ENCODE measurements at places on chromosomes 11 and 22.

DNA sequence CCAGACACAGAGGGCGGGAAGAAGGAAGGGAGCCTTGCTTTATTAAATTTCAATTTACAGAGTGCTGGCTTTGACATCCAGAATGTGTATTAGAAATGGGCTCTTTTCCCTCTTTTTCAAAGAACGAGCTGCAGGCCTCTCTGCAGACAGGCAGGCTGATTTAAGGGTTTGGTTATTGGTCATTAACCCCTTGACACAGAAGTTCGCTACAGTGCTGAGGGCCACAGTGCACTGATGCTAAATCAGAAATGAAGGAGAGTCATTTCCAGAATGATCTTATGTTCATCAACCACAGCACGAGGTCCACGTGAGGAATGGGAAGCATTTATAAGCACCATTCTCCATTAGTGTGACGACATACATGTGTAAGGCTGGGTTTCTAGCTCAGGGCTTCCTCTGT lies 51.8 kb downstream of the CSNK2A3 start:
- no peak for DNase-seq

- DNase-seq, result no peak
These were observed 569.9 kb upstream of the ANO5 start for GRCh38 chr11:21622995-21623394.

GRCh38 chr11:86219311-86220193 lies 25.0 kb upstream of the EED start:
- DNase-seq, result no peak

DNA sequence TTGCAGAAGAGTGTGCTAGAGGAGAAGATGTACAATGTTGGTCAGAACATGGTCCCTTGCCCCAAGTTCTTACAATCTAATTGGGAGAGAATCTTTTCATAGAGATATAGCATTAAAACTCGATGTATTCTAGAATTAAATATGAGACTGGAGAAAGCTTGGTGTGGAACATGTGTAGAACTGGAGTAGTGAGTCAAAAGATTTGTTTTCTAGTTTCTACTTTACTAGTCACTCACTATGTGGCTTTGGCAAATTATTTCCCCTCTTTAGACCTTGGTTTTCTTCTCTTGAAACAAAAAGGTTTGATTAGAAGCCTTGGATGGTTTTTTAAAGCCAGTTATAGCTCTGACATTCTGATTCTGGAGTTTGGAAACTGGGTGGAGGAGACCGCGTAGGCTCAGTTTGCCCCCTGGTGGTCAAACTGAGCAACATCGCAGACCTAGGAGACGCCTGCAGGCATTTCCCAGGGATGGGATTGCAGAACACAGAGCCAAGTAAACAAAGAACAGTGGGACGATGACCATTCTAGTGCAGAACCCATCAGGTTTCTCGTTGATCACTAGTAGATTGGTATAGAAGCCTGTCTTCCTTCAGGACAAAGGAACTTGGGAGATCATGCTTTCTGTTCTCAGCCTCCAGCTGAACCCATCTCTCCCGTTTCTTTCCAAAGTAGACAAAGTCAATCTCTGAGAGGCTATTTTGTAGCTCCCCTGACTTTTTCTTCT lies 8.5 kb upstream of the CHRDL2 start:
- peak; percentile 50 for DNase-seq

DNA sequence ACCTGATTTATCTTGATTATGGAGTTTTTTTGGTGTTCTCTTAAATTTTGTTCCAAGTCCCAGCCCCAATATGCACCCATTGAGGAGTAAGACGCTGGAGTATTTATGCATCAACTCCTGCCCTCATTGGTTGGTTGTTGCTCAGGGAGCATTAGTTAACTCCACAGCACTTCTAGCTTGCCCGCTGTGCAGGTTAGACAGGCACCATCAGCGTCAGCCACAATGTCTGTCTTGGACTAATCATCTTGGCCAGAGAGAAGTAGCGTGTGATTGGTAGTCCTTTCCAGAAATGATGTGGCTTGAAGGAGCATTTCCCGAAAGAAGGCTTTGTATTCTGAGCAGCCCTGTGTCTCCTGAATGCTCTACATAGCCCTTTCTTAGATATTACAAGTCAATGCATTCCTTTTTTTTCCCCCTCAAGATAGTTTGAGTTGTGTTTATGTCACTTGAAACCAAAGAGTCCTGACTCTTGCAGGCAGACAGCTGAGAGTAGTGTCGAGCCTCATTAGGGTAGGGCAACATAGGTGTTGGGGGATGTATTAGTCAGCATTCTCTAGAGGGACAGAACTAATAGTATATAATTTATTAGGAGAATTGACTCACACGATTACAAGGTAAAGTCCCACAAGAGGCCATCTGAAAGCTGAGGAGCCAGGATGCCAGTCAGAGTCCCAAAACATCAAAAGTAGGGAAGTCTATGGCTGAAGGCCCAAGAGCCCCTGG lies 94.6 kb upstream of the RCN1 start:
- no peak for DNase-seq

GRCh38 chr11:10379022-10379421 lies 74.1 kb downstream of the ADM start:
- no peak for DNase-seq

- no peak for DNase-seq
These were observed 1342.8 kb downstream of the TBC1D22A start for GRCh38 chr22:48105259-48105658.

DNA sequence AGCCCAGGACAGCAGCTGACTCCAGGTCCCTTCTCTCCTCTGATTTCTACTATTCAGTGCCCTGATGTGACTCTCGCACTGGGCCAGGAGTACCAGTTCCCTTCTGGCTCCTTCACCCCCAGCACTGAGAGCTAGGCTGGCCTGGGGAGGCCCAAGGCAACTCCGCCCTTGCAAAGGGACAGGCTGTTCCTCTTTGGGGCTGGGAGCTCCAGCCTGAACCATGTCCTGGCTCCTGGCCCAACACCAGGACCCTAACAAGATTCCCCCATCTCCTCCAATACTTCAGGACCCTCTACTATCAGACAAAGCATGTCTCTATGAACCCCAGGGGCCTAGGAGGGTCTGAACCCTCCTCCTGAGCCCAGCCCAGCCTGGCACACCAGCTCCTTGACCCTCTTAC lies 12.5 kb downstream of the CREB3L1 start:
- no peak for DNase-seq

DNA sequence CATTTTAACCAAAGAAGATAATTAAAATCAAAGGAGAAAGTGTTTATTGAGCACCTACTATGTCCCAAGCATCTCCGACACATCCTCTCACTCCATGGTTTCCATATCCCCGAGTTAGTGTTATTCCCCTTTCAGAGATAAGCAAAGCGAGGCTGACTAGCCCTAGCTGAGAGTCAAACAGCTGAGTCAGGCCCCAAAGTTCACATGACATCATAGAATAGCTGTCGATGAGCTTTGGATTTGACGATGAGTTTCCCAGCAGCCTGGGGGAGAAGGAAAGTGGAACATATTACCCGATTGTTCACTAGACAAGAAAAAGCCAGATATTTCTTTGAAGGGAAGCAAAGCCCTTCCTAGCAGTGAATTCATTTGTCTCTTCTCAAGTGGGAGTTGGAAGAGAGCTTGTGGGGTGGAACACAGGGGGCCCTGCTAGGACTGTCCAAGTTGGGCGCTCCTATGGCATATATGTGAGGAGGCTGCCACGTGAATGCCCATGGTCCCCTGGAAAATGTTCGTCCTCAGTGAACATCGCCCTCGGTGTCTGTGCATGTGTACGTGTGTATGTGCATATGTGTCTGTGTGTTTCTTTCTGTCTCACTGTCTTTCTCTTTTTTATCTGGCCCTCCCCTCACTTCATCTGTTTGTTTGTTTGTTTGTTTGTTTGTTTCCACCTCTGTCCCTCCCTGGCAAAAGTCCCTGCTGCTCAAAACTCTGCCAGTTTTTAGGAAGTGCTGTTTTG lies 493 bp upstream of the CYTH4 start:
- no peak for DNase-seq

DNA sequence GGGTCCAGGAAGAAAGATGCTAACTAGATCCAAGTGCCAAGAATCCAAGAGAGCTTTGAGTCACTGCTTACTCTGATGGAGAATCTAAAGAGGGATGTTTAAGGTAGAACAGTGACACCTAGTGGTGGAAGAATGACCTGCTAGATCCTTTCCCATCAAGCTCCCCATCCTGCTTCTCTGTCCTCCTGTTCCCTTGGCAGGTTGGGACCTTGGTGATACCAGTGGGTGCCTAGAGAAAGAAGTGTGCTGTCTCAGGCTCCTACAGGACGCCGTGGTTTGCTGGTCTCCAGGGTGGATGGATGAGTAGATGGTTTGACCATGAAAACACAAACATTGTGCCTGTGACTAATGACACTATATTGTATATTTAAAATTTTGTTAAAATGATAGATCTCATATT lies 383.7 kb downstream of the TMEM135 start:
- peak; percentile 58 for DNase-seq

DNA sequence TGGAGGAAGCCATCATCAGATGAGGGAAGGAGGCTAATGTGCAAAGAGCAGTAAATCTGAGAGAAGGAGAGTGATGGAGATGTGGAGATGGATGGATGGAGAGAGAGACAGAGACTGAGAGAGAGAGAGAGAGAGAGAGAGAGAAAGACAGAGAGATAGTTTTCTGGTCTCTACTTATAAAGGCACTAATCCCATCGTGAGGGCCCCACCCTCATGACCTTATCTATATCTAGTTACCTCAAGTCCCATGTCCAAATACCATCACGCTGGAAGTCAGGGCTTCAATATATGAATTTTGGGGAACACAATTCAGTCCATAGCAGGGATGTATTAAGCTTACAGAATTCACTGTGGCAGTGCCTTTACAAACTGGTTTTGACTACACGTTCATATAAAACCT lies 21.2 kb upstream of the ELF5 start:
- no peak for DNase-seq

DNA sequence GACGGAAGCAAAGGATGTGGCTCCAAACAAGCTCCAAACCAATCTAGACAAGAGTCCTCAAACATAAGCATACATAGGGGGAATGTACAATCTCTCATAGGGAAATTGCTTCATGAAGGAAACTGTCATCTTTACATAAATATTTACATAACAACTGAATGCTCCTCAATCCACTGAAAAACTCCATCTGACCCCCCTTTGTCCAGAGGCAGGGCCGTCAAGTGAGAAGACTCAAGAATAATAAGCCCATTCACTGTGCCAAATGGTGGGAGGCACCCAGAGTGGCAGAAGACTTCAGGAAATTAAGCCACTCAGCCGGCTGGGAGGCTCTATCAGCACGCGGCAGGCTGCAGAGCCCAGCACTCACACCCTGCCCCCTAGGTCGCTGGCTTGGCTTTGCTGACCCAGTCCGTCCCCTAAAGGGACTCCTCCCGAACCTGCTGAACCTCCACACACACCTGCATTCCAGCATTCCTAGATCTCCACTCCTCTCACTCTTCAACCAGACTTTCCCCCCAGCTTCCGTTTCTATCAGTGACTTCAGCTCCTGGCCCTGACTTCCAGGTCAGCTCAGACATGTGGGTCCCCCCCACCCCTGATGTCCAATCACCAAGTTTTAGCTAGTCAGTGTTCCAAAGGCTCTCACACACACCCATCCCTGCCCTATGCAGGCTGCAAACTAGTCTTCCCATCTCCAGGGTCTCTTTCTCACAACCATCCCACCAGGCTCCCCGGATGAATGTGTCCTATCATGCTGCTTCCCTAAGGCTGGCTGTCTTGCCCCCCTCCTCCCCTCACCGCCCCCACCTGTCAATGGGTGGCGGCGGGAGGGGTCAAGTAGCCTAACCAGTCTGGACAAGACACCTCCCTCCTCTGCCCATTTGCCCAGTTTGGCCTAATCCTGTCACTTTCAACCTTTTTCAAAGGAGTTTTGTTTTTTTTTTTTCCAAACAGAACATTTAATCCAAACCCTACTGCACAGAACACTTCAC lies 11.3 kb downstream of the VPS37C start:
- DNase-seq, result no peak

DNA sequence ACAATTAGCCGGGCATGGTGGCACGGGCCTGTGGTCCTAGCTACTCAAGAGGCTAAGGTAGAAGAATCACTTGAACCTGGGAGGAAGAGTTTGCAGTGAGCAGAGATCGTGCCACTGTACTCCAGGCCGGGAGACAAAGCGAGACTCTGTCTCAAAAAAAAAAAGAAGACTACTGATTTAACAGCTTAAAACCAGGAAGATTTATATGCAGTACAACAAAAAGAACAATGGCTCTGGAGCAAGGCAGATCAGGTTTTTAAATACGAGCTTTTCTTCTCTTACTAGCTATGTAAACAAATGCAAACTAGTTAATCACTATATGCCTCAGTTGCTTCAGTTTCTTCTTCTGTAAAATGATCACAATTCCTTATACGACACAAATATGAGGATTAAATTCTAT lies 6.9 kb downstream of the FAM168A start:
- no peak for DNase-seq

GRCh38 chr11:32511926-32512325 lies 71.7 kb upstream of the EIF3M start:
- no peak for DNase-seq

GRCh38 chr11:40797981-40798380 lies 661.5 kb downstream of the LRRC4C start:
- DNase-seq, result no peak

GRCh38 chr22:27911330-27911729 lies 7.7 kb downstream of the PITPNB start:
- DNase-seq, result no peak

DNA sequence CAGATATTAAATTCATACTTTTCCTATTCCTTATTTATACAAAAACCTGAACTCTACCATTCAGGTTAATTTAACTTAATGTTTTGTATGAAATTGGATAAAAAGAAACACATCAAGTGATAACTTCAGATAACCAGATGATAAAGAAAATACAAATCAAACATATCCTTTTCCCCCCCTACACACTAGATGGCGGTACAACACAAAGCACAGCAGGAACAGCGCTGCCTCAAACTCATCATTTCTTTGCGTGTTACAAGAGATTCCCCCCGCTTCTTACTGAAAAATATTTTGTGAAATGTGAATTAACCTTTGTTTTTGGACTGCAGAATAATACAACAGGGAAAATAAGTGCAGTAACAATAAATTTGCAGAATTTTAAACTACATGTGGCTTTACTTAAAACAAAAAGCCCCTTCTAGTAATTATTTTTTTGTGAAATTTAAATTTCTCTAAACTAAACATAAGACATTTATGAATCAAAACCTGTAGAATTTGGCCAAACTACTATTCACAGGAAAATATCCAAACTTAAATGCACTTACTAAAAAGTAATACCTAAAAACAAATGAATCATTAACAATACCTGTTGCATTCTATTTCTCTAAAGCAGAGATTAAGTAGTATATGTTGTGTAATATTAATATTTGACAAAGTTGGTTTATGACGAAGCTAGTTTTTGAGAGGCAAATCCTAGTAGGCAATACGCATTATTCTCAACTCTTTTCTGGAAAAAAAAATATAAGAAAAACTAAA lies 74.4 kb downstream of the ARHGAP32 start:
- peak; percentile 57 for DNase-seq

DNA sequence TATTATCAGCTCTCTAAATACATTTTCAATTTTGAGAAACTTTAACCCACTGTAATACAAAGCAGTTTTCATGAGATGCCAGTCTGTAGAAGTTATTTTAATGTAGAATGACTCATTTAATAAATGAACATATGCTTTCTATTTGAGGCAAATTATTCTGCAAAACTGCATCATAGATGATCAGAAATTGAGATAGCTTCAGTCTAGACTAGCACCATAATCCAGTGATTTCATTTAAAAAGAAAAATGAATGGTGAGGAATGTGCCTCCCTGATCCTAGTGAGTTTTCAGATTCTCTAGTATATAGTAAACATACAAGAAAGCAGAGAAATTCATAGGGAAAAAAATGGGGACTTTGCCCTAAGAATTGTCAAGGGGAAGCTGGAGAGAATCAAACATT lies 66.1 kb downstream of the OR5AK2 start:
- no peak for DNase-seq

- peak; percentile 92 for DNase-seq
These were observed 9.0 kb upstream of the AHNAK start for GRCh38 chr11:62555464-62556107.
